ENCODE measurements at places on chromosomes 3 and 15. TPM values are rescaled to one million over a fixed set of nuclear protein-coding genes. Genes with fewer than 3 reads are reported as not detected.

Gene CDCP1
- total RNA-seq: 9.5 TPM

Gene STXBP5L
- total RNA-seq: not detected

Gene PPP1R14D
- total RNA-seq: not detected

Gene RPL39L
- total RNA-seq: 45.8 TPM

Gene HRG
- not detected for total RNA-seq

Gene ATG3
- 46.0 TPM for total RNA-seq

Gene SLC25A26
- total RNA-seq: 17.1 TPM

Gene ADGRG7
- total RNA-seq: not detected

Gene MUC4
- total RNA-seq: not detected

Gene NOP10
- total RNA-seq: 553 TPM

Gene FANCD2OS
- not detected for total RNA-seq

Gene FGD5
- not detected for total RNA-seq

Gene NR1I2
- total RNA-seq: not detected

Gene FAM81A
- total RNA-seq: 14.8 TPM

Gene TMCC1
- 20.1 TPM for total RNA-seq

Gene PEX5L
- total RNA-seq: not detected

Gene POMGNT2
- total RNA-seq: 9.3 TPM

Gene SLC30A4
- 1.7 TPM for total RNA-seq

Gene C3orf70
- total RNA-seq: not detected

Gene IL17RB
- total RNA-seq: 1.2 TPM

Gene C3orf22
- total RNA-seq: not detected

Gene RLBP1
- total RNA-seq: not detected

Gene FBXO40
- not detected for total RNA-seq

Gene HIGD1A
- total RNA-seq: 48.4 TPM

Gene PLSCR2
- total RNA-seq: not detected

Gene SV2B
- total RNA-seq: 0.09 TPM

Gene SENP5
- 7.3 TPM for total RNA-seq

Gene CLK3
- 35.2 TPM for total RNA-seq

Gene C2CD4B
- total RNA-seq: not detected

Gene IMPG2
- total RNA-seq: 0.04 TPM

Gene MRAS
- total RNA-seq: 10.2 TPM

Gene GPR87
- 2.0 TPM for total RNA-seq

Gene GOLGA8G
- total RNA-seq: not detected

Gene GOLGA8R
- total RNA-seq: 0.34 TPM

Gene MASP1
- not detected for total RNA-seq

Gene CASR
- total RNA-seq: not detected

Gene GP5
- not detected for total RNA-seq

Gene DZIP3
- 4.1 TPM for total RNA-seq

Gene TTLL13
- total RNA-seq: 0.14 TPM

Gene ANKRD34C
- total RNA-seq: not detected

Gene FBLN2
- 3.1 TPM for total RNA-seq

Gene POLQ
- total RNA-seq: 6.3 TPM

Gene PRSS50
- total RNA-seq: not detected

Gene CCR2
- not detected for total RNA-seq

Gene SLC7A14
- total RNA-seq: not detected

Gene RPL15
- total RNA-seq: 2,934 TPM

Gene THSD4
- total RNA-seq: 33.5 TPM

Gene KNL1
- total RNA-seq: 3.8 TPM

Gene SLC51B
- total RNA-seq: 18.9 TPM

Gene IQCF5
- not detected for total RNA-seq

Gene XCR1
- total RNA-seq: not detected

Gene OPA1
- 27.0 TPM for total RNA-seq

Gene PATL2
- total RNA-seq: 0.28 TPM

Gene TM4SF18
- total RNA-seq: 39.5 TPM
